D341Med (cell line): ENCODE measurements at places on chromosomes 7 and 10.

- DNase-seq, result no peak
Measured at GRCh38 chr7:70678621-70679251, 453.2 kb upstream of the GALNT17 start.

GRCh38 chr7:1458683-1459511, at the start of gene MICALL2:
TSS of gene MICALL2 (minus strand) at chr7:1459470. CDS start at chr7:1459326, 144 bp downstream.
- DNase-seq, result no peak

DNA sequence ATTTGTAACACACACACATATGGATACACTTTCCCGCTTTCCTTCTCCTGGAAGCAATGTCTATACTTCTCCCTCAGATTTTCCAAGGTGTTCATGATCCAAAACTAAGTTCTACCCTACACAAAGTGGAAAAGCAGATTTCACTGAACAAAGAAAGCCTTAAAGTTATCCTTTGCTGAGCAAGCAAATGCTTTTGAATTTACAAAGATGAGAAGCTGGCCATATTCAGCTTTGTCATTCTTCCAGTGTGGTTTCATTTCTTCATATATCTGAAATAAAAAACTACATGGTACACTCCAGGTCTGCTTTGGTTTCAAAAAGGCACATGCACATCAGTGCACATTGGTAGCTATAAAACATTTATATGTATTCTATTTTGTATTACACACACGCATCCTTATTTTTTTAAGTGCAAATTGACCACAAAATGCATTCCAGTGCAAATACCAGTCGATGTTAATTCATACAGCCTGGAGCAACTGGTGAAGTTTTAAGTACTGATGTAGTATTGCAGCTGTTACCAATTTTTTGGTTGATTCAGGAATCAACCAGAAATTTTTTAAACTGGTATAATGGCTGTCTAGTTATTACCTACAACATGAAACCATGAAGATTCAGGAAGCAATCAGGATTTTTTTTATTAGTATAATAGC, 65.5 kb upstream of the SRPK2 start:
- DNase-seq, result no peak

- DNase-seq, result no peak
Measured at GRCh38 chr10:124636271-124636995, 107.7 kb downstream of the FAM53B start.

- no peak for DNase-seq
Measured at GRCh38 chr10:118729641-118730258, 25.0 kb downstream of the CACUL1 start.

DNA sequence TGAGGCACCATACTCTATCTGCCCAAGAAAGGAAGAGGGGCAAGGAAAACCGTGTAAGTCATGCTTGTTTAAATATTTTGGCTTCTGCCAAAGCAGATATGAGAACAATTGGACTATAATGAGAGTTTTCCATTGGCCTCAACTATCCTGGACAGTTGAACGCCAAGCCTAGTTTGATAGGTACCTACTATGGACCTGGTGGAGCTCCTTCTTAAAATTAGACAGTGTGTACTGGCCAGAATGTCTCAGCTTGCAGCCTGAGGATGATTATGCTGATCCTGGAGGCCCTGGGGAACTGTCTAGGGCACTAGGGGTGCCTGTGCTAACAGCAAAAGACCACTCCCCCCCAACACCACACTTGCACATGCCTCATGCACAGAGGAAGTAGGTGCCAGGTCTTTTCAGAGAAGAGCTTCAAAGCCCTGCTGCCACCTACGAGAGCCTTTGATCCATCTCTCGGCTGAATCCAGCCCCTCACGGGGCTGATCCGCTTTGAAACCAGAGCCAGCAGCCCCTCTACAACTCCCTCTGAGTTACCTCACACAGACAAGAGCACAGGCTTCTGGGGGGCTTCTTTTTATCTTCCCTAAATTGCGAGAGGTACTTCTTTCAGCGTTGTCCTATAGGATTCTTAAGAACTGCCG, 473.8 kb upstream of the GALNT17 start:
- no peak for DNase-seq

DNA sequence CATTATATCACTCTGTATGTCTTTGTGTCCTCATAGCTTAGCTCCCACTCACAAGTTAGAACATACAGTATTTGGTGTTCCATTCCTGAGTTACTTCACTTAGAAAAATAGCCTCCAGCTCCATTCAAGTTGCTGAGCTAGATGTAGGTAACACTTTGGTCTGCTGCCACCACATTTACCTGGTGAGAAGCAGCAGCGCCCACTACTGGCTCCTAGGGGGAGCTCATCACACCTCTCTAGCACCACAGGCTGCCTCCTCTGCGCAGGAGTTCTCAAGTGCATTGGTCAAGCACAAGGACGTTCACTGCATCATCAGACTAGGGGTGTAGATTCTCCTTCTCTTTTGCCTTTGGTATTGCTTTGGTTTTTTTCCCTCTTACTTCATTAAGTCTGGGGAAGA, 530.9 kb upstream of the AUTS2 start:
- peak; percentile 42 for DNase-seq

GRCh38 chr10:35059481-35059880, 30.7 kb downstream of the CUL2 start:
- no peak for DNase-seq

GRCh38 chr10:59366290-59366689, 3.9 kb upstream of the FAM13C start:
- DNase-seq, result no peak

DNA sequence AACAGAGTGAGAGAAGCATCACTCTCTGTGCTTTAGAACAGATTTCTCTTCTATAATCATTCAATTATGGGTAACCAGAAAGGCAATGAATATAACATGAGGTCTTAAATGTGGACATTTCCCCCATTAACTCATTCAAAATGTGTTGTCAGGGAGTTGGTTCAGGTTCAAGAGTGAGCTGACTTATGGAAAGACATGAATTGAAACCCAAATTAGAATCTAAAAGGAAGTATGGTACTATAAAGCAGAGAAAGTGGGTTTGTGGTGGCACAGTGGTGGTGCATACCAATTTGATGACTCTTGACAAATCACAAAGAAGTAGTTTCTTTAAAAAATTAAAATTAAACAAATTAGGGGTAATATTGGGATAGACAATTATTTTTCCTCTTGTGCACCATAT, 114.6 kb upstream of the MEOX2 start:
- DNase-seq, result no peak

DNA sequence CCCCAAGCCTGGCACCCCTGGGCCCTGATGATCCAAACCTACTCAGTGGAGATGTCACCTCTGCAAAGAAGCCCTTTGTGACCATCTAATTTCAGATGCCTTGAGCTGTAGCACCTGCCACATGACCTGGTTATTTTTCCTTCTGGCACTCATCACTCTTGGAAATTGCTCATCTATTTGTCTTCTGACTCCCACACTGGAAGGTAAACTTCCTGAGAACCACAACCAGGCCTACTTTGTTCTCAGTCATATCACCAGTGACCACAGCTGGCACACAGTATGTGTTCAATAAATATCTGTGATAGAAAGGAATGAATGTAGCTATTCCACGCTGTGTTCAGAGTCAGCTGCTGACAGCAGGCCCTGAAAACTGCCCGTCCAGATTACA, 97.1 kb downstream of the SH3PXD2A start:
- no peak for DNase-seq

DNA sequence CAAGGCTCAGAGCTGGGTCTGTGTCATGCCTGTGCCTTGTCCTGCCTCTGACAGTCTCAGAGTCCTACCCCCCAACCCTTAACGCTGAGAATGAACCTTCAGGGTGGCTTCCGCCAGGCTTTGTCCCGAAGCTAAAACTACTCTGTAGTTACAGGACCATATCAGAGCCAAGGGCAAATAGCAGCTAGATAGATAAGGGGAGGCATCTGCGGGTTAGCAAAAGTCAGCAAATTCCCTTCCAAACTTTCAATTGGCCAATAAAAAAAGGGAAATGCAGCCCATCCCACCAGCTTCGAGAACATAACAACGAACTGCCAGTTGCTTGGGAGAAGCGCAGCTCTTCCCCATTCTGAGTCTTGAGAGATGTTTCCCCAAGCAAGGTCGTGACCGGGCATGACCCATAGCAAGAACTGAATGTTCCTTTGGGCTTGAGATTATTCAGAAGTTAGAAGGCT, 17.7 kb downstream of the CCL24 start:
- no peak for DNase-seq

DNA sequence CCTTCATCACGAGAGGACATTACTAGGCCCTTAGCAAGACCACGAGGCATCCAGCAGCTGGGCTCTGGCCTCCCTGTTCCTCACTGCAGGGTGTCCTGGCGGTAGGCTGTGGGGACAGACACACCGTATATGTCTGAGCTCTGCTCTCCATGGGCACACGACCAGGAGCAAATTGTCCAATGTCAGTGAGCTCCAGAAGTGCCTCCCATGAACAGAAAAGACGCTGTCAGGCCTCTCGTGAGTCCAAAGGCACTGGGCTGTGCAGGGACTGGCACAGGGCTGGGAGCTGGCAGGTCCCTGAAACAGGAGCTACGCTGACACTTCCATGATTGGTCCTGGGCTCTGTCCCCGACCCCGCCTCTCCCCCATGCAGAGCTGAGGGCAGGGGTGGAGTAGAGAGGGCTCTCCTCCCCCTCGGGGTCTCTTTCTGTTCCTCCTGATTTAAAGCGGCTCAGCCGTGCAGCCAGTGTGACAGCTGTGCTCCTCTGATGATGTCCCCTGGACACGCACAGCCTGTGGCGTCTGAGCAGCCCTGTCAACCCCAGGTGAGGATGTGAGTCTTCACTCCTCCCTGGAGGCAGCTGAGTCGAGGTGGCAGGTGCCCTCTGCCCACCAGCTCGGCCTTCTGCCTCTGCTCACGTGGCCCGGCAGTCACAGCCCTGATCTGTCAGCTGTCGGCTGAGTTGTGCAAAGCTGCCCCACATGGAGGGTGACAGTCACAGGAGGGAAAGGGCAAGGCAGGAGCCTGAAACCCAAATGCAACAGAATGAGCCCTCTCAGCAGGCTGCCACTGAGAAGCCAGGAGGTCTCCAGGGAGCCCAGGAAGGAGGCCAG, 13.0 kb downstream of the ANTXRL start:
- DNase-seq, result no peak

DNA sequence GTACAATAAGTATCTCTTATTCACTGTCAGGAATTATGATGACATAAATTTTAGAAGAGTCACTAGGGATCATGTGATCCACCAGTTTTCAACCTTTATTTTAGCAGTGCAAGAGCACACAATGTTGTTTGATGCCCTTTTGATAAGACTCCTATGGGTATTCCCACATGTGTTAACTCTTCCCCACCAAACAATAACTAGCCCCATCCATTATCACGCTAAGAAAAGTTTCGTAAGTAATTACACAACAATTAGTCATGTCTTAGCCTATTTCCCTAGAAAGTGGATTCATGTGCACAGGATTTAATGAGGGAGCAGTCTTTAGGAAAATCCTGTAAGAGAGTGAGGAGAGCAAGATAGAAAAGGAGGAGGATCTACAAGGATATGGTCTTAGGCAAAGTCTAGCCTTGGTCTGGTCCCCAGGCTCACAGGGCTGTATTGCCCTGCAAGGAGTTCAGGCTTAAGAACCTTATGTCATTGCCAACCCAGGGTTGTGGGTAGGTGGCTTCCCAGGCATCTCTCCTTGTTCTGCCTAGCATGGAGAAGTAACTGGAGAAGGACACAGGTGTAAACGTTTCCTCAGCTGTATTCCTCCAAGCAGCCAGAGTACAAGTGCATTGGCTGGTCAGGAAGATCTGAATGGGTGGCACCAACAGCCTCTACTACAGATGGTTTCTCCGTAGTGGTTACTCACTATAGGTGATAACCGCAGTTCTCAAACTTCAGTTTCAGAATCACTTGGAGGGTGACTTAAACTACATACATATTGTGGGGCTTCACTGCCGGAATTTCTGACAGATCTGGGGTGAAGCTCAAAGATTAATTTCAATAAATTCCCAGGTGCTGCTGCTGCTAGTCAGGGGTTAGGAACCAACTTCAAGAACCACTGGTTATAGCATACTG, 574.5 kb downstream of the SUGCT start:
- no peak for DNase-seq

- DNase-seq, result no peak
Measured at GRCh38 chr7:78095549-78095948, 297.0 kb downstream of the PHTF2 start.
